Left colon (tissue), 2 donors: ENCODE measurements at places on chromosomes 4 and X.

- no peak for DNase-seq
Measured at GRCh38 chr4:150379454-150379853, 202.5 kb upstream of the MAB21L2 start.

- DNase-seq: no peak
Measured at GRCh38 chrX:72125331-72126047, 6.2 kb downstream of the RTL5 start.

- no peak for DNase-seq
Measured at GRCh38 chrX:110871839-110872238, 76.2 kb upstream of the CHRDL1 start.

GRCh38 chrX:69285401-69285877 is 120.2 kb upstream of the PJA1 start:
- DNase-seq: peak; percentile 39

DNA sequence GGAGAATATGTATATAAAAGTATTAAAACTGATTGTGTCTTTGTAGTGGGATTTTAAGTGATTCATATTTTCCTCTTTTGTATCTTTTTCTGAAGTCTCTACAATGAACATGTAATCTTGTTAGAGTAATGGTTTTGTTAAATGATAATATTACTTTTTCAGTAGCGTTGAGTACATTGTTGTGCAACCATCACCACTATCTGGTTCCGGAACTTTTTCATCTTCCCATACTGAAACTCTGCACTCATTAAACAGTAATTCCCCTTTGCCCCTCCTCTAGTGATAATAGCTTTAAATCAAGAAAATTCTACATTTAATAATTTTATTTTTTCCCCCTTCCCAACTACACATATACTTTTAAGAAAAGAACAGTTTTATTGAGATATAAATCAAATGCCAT is 23.3 kb downstream of the SHROOM3 start:
- no peak for DNase-seq

- no peak for DNase-seq
Measured at GRCh38 chr4:170307182-170307581, 217.4 kb upstream of the AADAT start.

- no peak for DNase-seq
Measured at GRCh38 chr4:57220172-57220571, 110.0 kb upstream of the IGFBP7 start.

GRCh38 chrX:20729416-20729815 is 462.7 kb upstream of the RPS6KA3 start:
- DNase-seq: no peak

DNA sequence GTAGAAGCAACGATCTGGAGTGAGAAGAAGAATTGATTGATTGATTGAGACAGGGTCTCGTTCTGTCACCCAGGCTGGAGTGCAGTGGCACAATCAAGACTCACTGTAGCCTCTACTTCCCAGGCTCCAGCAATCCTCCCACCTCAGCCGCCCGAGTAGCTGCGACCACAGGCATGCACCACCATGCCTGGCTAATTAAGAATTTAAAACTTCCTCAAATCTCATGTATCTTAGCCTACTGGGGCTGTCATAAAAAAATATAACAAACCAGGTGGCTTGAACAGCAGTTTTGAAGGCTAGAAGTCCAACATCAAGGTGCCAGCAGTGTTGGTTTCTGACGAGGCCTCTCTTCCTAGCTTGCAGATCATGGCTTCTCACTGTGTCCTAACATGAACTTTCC is 18.3 kb upstream of the TBC1D9 start:
- DNase-seq: no peak

- no peak for DNase-seq
Measured at GRCh38 chrX:44157858-44158257, 184.7 kb upstream of the NDP start.

- DNase-seq: no peak
Measured at GRCh38 chr4:25788703-25789238, 74.0 kb downstream of the SEL1L3 start.

DNA sequence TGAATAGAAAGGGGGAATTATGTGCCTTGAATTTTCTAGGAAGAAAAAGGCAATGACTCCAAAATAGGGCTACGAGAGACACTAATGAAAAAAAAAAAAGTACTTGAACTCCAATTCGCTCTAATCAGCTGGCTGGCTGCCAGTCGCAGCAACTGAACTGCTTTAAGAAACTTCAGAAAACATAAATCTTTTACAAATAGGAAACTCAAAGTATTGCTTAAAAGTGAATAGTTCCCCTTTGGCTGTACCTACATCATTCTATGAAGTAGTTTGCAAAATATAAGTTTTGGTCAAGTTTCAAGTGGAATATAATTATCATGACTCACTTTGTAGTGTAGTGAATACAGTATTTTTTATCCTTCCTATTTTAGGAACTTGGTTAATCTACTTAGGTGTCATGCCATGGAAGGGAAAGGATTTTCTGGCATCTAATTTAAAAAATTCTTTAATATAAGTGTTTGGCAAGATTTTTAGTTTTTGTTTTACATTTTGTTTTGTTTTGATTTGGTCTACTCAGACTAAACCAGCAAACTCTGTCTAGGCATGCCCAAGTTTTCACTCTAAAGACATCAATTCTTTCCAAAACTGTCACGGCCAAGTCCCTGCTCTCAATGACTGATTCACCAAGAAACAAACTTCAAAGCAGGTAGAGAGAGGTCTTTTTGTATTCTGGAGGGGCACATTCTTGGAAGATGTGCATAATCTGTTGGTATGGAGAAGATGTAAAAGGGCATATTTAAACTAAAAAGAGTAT is 382.4 kb upstream of the GALNT7 start:
- no peak for DNase-seq
